ENCODE measurements at places on chromosomes 1 and 21.
A peak's percentile ranks its signal among the peaks of the same experiment; 100 is the strongest.

DNA sequence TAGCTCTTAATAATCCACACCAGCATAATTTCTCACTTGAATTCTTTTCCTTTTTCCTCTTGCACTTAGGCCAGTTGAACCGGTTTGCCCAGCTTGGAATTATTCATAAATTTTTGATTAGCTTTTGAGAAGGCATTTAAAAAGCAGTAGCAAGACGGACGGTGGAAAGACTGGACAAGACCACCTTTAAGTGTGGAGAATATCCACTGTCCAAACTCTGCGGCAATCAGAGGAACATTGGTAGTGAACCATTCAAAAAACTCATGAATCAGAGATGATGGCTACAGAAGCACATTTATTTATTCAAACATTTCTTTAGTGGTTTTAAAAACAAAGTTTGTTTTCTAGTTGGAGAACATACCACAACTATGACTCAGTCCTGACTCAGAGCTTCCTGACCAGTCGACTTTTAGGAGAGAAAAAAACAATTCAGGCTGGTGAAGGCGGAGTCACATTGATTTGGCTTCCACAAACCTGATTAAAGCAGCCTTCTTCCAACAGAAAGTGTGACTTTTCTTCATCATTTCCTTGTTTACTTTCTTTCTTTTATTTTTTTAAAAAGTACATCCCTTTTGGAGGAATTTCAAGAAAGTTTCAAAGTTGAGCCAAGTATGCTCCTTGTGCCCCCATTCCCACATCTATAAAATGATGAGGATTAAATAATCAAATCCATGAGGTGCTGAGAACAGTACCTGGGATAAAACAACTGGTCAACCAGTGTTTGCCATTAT lies 128.8 kb downstream of the ADSS2 start:
- peak; percentile 50 for DNase-seq

- DNase-seq = no peak
These were observed 13.6 kb upstream of the RGS4 start for GRCh38 chr1:163055531-163055930.

- DNase-seq = no peak
These were observed 17.2 kb downstream of the NFYC start for GRCh38 chr1:40708750-40709099.

DNA sequence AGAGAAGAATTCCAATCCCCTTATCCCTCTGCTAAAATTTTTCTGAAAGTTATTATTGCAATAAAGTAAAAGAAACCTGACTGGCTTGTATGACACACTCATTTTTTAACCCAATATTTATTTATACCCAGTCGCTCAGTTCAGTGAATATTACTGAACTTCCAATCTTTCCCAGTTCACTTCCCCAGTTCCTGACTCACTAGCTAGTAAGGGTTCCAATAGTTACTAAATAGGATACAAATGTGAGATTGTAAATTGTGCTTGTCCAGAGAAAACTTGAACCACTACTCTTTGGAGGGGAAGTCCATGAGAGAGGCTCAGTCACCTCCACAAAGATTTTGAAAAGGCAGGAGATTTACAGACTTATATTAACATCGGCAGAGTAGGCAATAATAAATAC lies 31.4 kb downstream of the PRDX6 start:
- DNase-seq = no peak

DNA sequence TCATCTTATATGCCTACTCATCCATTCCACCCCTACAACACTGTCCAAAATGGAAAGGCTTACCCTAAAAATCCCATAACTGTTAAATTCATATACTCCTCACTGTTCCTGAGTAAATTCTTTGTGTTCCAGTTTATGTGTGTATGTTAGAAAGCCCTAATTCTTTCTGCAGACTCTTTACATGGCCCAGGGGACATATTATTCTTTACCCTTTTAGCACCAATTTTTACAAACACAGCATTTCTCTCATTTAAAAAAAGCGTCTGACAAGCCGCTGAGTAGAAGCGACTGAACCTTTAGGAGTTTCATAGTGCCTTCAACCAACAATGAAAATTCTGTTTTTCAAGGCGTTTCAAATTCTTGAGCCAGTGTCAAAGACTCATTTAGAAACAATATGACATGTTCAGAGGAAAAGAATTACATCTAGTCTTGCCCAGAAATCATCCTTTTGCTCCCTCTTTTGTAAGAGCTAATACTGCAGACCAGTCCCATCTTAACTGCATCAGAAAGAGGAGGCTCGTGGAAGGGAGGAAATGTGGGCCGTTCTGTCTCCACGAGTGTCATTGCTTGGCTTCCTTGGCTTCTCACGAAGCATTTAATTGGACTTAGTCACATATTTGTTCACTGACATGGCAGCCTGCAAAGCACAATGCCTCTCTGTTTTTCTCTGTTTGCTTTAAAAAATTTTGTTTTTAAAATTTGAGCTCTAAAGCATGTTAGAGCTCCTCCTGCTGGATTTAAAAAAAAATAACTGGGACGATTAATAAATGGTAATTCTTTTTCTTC lies 21.3 kb upstream of the C1orf105 start:
- DNase-seq = peak; percentile 26

Measured in stimulated activated CD4-positive, alpha-beta T cell treated with anti-CD3 and anti-CD28 coated beads, Interleukin-4, amount 100 ng/mL, for 24 hours (primary cell).